ENCODE measurements at places on chromosomes 16 and 17. TPM values are rescaled to one million over a fixed set of nuclear protein-coding genes. Genes with fewer than 3 reads are reported as not detected.
A peak's percentile ranks its signal among the peaks of the same experiment; 100 is the strongest.

- H3K4me1 ChIP-seq: peaks cover 5% of the 10 kb centered on the region
- H3K27me3 ChIP-seq: no peaks in the 10 kb centered on the region
- no peak overlapping the region for H3K4me3 ChIP-seq
- no peaks in the 10 kb centered on the region for H3K36me3 ChIP-seq
- no peak overlapping the region for H3K27ac ChIP-seq
- DNase-seq: no peak
Observed at GRCh38 chr16:21023509-21024202, 123.1 kb downstream of the LYRM1 start.

DNA sequence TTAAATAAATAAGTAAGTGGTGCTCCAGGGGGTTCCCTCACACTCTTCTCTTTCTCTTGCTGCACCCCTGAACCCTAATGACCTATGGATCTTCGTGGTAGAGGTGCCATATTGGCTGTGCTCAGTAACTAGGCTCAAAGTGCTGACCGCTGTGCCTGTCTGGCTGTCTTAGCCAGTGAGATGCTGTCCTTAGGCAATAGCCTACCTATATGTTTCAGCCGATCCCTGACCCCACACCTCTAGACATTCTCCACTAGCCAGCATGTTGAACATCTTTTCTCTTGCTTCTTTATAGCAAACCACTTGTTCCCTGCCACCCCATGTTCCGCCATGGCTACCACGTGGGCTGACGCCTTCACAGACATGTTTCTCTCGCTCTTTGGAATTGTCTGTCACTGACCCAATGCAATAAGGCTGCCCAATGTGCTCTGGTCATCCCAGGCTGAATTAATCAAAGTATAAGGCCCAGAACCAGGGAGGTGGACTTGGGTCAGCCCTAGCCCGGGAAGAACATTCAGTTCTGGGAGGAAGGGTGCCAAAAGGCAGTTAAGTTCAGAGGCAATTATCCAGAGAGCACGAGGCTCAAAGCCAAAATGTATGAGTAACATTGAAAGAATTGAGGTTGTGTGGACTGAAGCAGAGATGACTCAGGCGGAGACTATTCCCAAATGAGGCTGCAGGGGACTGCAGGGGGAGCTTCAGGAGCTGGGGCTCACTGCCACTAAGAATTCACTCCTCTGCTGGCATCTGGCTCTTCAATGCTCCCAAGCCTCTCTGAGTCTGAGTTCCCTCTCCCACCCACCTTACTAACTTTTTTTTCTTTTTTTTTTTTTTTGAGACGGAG, 28.7 kb upstream of the TNRC6A start:
- DNase-seq: no peak
- no peak overlapping the region for H3K4me3 ChIP-seq
- H3K36me3 ChIP-seq: no peaks in the 10 kb centered on the region
- H3K4me1 ChIP-seq: peaks cover 4% of the 10 kb centered on the region
- H3K27me3 ChIP-seq: peaks cover 2% of the 10 kb centered on the region

DNA sequence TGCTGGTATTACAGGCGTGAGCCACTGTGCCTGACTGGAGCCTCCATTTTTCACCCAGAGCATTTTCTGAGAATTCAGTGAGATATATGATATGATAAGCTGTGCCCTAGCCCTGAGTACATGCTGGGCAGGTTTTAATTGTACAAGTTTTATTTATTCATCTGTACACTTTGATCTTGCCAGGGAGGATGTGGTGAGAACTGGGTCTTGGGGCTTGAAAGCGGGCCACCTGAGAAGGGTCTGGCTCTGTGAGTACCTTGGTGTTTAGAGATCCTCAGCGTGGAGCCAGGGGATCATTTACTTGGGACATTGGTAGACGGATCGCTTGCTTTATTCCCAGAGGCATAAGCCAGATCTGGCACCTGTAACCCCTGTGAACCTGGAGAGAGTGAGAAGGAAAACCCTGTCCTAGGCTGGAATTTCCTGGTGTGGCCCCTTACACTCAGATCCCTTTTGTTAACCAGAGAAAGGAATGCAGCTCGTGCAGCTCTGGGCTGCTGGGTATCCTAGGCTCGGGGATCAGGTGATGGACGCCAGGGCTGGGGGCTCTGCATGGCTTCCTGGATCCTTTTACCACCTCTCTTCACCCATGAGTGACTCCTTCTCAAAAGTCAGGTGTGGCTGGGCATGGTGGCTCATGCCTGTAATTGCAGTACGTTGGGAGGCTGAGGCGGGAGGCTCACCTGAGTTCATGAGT, 91.9 kb downstream of the ABCC1 start:
- peak overlapping the region; percentile 18 for H3K27ac ChIP-seq
- H3K4me1 ChIP-seq: peaks cover 2% of the 10 kb centered on the region
- no peak for DNase-seq
- H3K36me3 ChIP-seq: peaks cover 22% of the 10 kb centered on the region
- no peak overlapping the region for H3K4me3 ChIP-seq

- DNase-seq: no peak
- no peaks in the 10 kb centered on the region for H3K27me3 ChIP-seq
- peaks cover 49% of the 10 kb centered on the region for H3K4me1 ChIP-seq
- no peaks in the 10 kb centered on the region for H3K36me3 ChIP-seq
- H3K4me3 ChIP-seq: no peak overlapping the region
- H3K27ac ChIP-seq: no peak overlapping the region
Observed at GRCh38 chr17:78717431-78717980, 64.6 kb downstream of the CYTH1 start.

DNA sequence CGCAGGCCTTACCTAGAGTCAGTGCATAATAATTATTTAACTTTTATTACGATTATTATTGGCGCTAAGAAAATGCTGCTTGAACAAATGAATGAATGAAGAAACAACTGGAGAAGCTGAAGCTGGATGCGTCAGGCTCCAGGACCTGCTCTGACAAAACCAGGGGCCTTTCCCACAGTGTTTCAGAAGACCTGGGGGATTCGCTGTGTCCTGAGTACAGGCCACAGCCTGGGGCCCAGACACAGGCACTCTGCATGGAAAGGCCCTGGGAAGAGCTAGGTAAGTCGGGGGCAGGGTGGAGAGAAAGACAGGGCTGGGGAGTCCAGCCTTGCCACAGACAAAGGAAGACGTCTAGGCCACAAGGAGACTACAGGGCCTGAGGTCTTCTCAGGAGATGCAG, 226.1 kb downstream of the ZNF423 start:
- H3K36me3 ChIP-seq: peaks cover 1% of the 10 kb centered on the region
- H3K27ac ChIP-seq: no peak overlapping the region
- no peak for DNase-seq
- H3K27me3 ChIP-seq: no peaks in the 10 kb centered on the region

- H3K27ac ChIP-seq: no peak overlapping the region
- DNase-seq: no peak
- peaks cover 8% of the 10 kb centered on the region for H3K4me1 ChIP-seq
- H3K27me3 ChIP-seq: no peaks in the 10 kb centered on the region
- no peak overlapping the region for H3K4me3 ChIP-seq
Observed at GRCh38 chr16:8846401-8846932, 22.3 kb downstream of the CARHSP1 start.

- no peak for DNase-seq
- no peak overlapping the region for H3K27ac ChIP-seq
- no peaks in the 10 kb centered on the region for H3K27me3 ChIP-seq
- H3K36me3 ChIP-seq: peaks cover 2% of the 10 kb centered on the region
- peaks cover 2% of the 10 kb centered on the region for H3K4me1 ChIP-seq
Observed at GRCh38 chr17:41052566-41052965, 2.5 kb downstream of the KRTAP2-2 start.

Gene SMIM5
- total RNA-seq: 4.4 TPM

Gene FAM83G
- total RNA-seq: 16.6 TPM

Gene SPECC1
- total RNA-seq: 72.7 TPM

Gene CLDN7
- total RNA-seq: 147 TPM

Gene EVPL
- 0.05 TPM for total RNA-seq
